ENCODE measurements at places on chromosomes 5 and 9.

GRCh38 chr9:70696694-70697335 is 282.4 kb upstream of the KLF9 start:
- no peak for DNase-seq

GRCh38 chr5:67373518-67373917 is 176.9 kb upstream of the CD180 start:
- no peak for DNase-seq

DNA sequence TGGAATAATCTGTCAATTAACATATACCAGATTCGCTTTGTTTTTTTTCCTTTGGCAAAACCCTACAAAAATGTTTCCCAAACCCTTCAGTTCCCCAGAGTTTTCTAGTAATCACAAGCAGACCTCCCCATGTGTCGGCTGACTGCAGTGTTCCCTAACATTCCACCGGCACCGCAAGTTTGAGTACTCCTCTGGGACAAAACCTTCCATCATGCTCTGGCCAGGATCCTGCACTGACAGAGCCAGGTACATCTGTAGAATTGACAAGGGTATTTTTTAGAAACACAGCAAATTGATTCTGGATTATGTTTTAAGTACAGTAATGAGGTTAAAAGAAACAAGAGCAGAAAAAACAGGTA is 174.7 kb downstream of the GAS1 start:
- no peak for DNase-seq

GRCh38 chr5:122312591-122313406 is 762 bp downstream of the SNCAIP start:
- DNase-seq: no peak

DNA sequence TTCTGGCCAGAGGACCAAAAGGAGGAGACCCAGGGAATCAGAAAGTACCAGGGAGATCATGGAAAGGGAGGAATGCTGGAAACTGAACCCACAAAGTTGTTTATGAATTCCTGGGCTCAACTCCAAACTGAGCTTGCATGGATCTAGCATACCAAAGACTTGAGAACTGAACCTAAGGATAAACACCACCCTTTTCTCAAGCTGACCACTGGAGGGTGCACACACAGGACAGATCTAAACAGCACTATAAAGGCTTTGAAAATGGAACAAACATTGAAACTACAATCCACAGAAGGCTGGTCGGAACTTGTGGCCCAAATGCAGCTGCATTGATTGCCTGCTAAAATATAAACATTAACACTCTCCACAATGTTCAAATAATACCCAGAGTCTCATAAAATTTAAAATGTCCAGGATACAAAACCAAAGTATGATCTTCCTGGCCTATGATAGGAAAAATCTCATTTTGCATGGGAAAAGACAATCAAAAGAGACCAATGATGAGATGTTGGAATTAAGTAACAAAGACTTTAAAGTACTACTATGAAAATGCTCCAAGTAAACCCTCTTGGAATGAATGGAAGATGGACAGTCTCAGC is 15.6 kb upstream of the IRF1 start:
- DNase-seq: no peak

DNA sequence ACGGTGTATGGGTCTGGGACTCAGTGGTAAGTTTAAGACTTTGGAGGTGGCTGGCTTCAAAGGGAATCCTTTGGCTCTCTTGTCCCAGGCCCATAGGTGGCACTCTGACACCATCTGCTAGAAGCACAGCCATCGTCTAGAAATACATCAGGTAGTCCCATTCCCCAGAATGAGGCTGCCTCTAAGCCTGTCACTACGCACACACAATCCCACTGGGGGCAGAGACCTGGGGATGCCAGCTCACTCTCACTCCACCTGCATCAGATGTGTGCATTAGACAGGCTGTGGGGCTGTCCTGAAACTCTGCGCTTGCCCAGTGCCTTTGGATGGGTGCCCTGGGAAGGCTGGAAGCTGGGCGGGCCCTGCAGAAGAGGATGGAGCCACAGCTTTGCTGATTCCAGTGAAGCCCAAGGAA is 127.5 kb upstream of the PANK3 start:
- DNase-seq: no peak

- no peak for DNase-seq
Measured at GRCh38 chr5:139379626-139380449, 3.3 kb downstream of the SLC23A1 start.

GRCh38 chr5:135399794-135400542 is 937 bp upstream of the MACROH2A1 start:
- DNase-seq: no peak

GRCh38 chr5:152259702-152260101 is 145.4 kb downstream of the NMUR2 start:
- DNase-seq: no peak

DNA sequence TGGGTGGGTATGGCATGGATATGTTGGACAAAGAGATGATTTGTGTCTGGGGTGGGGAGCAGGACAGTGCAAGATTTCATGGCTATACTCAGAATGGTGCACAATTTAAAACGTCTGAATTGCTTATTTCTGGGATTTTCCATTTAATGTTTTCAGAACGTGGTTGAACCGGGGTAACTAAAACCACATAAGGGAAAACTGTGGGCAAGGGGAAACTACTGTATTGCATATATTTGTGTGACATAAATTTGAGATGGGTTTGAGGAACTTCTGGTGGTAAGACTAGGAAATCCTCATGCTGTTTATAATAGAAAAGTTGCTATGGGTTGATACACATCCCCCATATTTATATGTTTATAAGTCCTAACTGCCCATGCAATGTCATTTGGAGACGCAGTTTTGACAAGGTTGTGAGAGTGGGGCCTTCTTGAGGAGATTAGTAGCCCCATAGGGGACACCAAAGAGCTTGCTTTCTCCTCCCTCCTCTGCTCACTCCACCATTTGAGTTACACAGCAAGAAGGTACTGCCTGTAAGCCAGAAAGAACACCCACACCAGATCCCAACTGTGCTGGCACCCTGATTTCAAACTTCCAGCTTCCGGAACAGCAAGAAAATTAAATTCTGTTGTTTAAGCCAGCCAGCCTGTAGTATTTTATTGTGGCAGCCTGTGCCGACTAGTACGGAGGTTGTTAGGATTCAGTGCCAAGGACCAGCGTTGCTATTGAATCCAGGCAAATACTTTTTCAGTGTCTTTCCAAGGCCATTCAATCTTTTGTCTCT is 2118.9 kb downstream of the MAT2B start:
- no peak for DNase-seq

DNA sequence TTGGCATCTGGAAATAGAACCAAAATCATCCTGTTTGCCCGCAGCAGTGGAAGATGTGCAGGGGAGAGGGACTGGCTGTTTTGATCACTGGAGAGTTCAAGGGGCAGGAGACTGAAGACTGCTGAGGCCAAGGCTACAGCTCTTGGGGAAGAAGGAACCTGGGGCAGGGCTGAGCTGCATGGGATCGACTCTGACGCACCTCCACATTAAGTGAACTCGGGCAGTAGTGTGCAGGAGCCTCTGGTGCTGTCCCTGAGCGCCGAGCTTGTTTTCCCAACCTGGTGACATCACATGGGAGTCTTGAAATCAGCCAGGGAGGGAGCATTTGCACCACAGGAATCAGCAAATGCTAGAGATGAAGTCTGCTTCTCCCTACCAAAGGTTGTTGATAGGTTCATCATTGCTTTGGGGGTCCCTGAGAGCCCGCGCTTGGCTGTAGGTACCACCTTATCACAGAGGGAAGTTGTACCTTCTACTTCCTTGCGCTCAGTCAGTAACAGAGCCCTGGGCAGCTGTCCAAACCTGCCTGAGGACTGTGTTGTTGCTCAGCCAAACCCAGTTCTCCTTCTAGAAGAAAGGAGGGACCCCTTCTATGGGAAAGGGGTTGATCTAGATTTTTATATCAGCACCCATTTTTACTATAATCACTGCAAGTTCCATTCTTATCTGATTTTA is 52.3 kb upstream of the CTSL start:
- DNase-seq: no peak

DNA sequence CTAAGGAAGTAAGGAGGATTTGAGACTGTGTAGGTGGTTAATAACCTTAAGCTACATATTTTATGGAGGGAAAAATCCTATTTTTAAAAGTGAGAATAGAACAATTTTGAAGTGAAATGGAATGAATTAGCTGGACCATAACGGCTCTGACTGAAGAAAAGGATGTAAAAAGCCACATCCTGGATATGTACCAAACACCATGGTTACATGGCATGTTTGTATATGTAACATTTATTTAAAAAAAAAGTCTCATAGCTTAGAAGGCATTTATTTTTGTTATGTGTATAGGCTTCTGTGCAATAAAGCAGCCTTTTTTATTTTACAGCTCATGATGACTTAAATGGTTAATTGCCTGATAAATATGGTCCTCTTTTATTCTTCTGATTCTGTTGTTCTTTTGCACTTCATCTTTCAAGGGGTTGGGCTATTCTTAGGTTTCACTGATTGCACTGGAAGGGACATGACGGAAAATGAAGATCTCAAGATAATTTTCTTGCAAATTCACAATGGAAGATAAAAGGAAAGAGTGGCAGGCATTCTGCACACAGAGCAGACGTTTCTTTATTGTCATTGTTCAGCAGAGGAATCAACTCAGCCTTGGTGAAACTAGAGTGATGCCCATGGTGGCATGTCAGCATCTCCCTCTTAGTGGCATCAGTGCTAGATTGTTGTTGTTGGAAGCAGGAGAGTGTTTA is 63.1 kb downstream of the DOCK8 start:
- DNase-seq: no peak

DNA sequence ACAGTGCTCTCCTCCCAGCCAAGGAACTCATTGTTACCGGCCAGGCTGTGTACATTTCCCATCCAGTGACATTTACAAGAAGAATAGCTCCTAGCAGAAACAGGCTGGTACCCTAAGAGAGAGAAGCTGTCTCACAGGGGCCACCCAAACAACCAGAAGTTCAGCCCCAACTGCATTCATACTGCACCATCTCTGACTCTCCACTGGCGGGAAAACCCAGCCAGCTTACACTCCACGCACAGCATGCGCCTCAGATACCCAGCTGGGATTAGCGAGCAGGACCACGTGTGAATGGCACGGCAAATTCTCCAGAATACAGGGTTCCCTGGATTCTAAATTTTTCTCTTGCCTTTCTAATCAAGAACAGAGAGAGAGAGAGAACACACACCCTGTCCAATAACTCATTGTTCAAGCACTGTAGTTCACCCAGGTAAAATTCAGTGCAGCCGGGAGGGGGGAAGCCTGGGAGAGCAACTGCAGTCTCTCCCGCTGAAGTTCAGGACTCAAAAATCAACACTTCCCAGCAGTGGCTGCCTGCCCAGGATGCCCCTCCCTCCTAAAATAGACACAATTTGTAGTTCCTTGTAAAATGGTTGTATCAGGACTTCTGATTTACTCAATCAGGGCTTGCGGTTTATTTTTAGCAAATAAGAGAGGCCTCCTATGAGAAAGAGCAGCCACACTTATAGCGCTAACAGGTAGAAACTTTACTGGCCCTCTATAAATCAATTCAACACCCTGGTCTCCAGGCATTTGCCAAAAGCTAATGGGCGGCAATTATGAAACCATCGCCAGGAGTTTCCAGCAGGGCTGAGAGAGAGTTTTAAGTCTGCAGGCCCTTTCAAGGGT is 2.2 kb downstream of the COL23A1 start:
- DNase-seq: no peak

DNA sequence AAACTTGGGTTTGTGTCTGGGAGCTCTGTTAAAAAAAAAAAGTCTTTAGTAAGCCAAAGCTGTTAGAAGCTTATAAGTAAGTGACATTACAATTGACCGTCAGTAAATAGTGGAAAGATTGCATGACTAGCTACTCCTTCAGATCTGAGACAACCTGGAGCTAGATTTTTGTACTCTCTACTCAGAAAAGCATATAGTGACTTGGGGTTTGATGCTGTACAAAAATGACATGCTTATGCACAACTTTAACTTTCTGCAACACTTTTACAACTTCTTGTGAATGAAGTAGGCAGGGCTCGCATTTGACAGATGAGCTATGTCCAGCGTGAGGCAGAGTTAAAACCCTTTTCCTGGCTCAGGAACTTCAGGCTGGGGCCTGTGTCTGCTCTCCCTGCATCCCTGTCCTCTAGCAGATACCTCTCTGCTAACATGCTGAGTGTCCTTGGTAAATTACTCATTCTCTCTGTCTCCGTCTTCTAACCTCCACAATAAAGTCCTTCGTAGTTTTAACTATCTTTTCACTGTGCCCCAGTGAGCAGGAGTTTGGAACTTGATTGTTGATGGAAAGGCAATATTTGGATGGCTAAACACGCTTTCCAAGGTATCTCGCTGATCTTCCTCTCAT is 471 bp upstream of the GHR start:
- no peak for DNase-seq

GRCh38 chr5:75078027-75078426 is 25.7 kb upstream of the GCNT4 start:
- no peak for DNase-seq

DNA sequence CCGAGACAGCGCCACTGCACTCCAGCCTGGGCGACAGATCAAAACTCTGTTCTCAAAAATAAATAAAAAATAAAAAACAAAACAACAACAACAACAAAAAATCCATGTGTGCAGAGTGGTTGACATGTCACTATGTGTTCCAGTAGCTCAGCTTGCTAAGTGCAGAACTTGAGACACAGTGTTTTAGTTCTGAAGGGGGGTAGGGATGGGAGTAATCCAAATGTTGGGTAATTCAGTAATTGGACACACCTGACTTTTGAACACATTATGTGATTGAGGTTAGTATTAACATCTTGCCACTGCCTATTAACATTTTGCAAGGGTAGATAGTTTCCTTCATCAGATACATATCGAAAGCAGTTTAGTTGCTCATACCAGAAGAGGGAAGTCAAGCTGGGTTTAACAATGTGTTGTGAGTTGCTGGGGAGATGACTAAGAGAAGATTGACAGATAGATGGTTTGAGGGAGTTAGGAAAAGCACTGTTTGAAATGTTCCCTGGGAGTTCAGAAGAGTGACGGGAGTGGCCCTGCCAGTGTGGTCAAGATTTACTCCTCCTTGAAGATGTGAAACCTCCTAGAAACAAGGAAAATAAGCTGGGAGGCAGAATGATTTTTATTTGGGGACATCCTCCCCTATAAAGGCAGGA is 928 bp downstream of the HACD4 start:
- peak; percentile 35 for DNase-seq

GRCh38 chr9:96047741-96048103 is 172.2 kb downstream of the ERCC6L2 start:
- no peak for DNase-seq

GRCh38 chr5:131630208-131630962 is 4.6 kb downstream of the RAPGEF6 start:
- DNase-seq: no peak

DNA sequence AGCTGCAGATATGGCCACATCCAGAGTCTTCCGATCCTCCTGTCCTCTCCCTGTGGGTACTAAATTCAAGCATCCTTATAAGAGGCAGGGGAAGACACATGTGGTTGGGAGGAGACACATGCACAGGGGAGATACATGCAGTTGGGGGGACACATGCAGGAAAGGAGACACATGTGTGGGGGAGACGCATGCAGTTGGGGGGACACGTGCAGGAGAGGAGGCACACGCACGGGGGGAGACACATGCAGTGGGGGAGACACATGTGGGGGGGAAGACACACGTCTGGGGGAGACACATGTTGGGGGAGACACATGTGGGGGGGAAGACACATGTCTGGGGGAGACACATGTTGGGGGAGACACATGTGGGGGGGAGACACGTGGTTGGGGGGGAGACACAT is 21.2 kb upstream of the OLFM1 start:
- no peak for DNase-seq
